ENCODE measurements at places on chromosomes 16 and 17. TPM values are rescaled to one million over a fixed set of nuclear protein-coding genes. Genes with fewer than 3 reads are reported as not detected.
A peak's percentile ranks its signal among the peaks of the same experiment; 100 is the strongest.

DNA sequence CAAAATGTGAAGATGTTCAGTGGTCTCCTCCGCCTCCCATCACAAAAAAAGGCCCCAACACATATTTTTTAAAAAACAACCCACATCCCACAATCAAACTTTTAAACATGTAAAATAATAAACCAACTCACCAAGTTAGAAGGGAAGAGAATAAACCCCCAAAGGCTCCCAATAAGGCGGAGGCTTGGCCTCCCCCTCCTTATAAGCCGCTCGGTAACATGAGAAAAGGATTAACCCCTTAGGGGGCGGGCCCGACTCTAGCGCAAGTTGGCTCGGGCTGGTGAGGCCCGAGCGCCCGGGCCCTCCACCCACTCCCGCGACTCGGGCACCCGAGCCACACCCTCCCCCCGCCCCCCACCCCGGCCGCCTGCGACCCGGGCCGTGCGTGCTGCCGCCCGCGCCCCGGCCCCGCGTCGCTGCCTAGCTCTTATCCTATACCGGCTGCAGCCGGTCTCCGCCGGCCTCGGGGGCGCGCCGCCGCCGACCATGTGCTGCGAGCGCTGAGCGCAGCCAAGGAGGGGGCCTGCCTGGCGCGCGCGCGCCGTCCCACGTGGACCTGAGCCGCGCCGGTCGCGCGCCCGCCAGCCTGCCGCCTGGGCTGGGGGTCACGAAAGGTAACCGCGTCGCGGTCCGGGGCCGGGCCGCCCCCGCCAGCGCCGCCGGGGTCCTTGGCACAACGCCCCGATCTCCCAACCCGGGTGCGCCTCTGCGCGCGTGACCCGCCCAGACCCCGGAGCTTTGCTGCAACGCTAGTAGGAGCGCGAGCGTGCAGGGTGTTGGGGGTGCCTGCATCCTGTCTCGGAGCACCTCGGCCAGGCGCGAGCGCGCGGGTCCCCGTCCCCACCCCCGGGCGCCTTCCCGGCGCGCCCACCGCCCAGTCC is at the start of the genes ARSG and SLC16A6:
ARSG (plus strand) TSS at position 541 of the 881 bp plus-strand sequence. CDS start 15,999 bp downstream, outside the sequence.
SLC16A6 (minus strand) TSS at position 173 of the 881 bp plus-strand sequence. CDS start 12,807 bp downstream, outside the sequence.
- DNase-seq, result peak; percentile 80

DNA sequence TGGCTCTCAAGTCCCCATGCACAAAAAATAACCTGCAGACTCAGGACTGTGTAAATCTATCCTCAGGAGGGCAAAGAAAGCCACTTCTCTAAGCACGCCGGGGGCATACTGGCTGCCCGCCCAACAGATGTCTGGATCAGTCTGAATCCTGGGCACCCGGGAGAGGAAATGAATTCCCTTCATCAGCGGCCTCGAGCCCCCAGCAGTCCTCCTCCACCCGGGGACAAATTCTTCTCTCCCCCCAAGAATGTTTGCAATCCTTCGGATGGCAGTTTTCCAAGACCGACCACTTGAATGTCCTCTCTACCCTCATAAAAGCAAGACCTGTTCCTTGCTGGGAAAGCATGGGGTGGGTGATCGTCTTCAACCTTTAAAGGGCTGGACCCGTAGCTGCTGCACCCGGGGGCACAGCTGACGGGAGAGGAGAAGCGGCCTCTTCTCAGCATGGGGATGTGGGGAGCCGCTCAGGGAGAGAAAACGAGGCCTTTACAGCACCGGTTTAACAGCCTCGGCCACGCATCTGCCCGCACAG is 9.4 kb upstream of the MAP2K3 start:
- no peak for DNase-seq

DNA sequence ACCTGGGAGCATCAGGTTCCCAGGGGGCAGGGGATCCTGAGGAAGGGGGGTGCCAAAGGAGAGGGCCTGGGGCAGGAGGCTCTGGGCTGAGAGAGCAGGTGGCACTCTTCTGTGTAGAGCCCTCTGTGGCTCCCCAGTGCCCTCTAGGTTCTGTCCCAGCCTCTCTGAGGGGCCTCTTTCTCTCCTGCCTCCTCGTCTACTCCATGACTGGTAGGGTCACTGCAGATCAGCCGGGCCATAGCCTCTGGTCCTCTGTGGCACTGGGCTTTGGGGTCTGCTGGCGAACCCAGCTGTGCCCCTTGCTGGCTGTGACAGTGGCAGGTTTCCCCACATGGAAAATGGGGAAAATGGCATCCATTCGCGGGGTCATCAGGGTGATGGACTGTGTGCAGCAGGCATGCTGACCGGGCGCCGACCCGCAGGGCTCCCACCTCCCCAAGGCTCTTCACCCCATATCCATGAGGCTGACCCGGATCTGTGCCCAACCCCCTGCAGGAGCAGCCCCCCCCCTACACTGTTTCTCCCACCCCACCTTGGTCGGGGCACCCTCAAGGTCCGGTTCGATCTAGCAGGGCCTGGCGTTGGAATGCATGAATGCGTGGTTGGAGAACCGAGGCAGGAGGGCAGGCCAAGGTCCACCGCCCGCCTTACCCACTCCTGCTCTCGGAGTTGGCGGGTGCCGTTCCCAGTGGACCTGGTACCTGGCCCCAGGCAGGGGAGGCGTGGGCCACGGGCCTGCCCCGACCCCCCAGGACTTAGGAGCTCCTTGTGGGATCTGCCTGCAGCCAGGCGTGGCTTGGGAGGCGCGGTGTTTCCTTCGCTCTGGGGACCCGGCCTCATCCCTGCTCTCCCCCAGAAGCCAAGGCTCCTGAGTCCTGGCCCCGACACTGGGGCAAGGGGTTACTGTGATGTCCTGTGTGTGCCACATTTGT is 6.5 kb downstream of the GLIS2 start:
- DNase-seq, result no peak

- no peak for DNase-seq
Measured at GRCh38 chr17:50609380-50610074, 25.2 kb upstream of the ABCC3 start.

DNA sequence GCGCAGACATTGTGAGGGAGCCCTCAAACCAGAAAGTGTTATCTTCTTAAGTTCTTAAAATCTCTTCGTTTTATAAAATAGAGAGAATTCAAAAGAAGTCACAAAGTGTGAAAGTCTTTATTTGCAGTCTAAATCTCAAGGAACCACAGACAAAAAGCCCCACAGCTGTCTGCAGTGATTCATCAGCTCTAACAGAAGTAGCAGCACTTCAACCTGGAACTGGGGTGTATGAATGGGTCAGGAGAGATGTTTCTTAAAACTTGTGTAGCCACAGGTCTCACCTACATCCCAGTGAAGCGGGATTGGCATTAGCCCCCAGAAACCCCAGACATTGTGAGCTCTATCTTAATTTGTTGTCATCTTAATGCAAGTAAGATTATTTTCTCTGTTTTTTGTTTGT is 61.1 kb downstream of the CDYL2 start:
- DNase-seq, result no peak

GRCh38 chr17:6780001-6780400 is 4.0 kb downstream of the FBXO39 start:
- no peak for DNase-seq

GRCh38 chr17:48505788-48506187 is 25.0 kb downstream of the HOXB1 start:
- no peak for DNase-seq

- DNase-seq, result peak; percentile 67
Measured at GRCh38 chr17:62724398-62725146, 83.5 kb downstream of the MARCHF10 start.

DNA sequence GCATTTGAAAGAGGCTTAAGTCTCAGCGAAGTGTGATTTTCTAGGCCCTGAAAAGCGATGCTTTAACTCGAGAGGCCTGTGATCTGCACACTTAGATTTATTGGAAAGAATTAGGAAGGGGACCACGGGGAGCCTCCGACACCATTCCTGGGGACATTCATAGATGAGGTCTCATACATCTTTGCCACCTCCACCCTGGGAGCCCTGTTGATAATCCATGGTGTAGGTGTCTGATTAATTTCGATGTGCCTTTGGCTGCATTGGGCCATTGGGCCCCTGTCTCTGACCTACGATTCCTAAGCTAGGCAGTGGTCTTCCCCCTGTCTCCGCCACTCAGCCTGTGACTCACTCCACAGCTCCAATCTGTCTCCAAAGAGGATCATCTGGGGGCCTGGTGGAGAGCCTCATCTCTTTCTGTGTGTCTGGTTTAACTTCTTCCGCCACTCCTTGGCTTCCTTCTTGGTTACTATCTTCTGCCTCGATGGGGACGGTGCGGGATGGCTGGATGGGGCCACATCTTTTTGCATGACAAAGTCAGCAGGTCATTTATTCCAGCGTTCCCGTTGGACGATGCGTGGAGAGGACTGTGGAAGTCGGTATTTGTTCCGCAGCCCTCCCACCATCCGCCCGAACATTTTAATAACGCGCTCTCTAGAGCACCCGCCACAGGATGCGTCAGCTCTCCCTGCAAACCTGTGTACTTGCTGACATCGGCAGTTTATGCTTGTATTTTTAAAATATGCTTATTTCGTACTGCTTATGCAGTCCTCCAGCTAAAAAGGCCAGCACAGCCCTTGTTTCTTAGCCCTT is 109.3 kb downstream of the IRX3 start:
- no peak for DNase-seq

RASL10B gene
- polyA plus RNA-seq, result not detected

PIMREG gene
- not detected for polyA plus RNA-seq

MYO15B gene
- 3.2 TPM for polyA plus RNA-seq

NXN gene
- 0.40 TPM for polyA plus RNA-seq

All from naive B cell (primary cell).